Gastroesophageal sphincter (tissue), 4 donors: ENCODE measurements at places on chromosomes 3 and 15. TPM values are rescaled to one million over a fixed set of nuclear protein-coding genes. Genes with fewer than 3 reads are reported as not detected.

The LRRC2 gene
- total RNA-seq, result 1.1 TPM

The C3orf85 gene
- total RNA-seq, result not detected

The TPRG1 gene
- total RNA-seq, result 2.1 TPM

The ALPK3 gene
- total RNA-seq, result 23.1 TPM

The CMTM7 gene
- total RNA-seq, result 2.9 TPM

The CD276 gene
- total RNA-seq, result 58.9 TPM

The PROK2 gene
- total RNA-seq, result not detected

The HTR3E gene
- not detected for total RNA-seq

The MAGEL2 gene
- 0.15 TPM for total RNA-seq

The AADACL2 gene
- total RNA-seq, result not detected

The DUOX1 gene
- 0.08 TPM for total RNA-seq

The ACP3 gene
- total RNA-seq, result 2.7 TPM

The RAB6B gene
- 5.0 TPM for total RNA-seq

The OR5H15 gene
- total RNA-seq, result not detected

The HAPLN3 gene
- 3.0 TPM for total RNA-seq

The CLRN1 gene
- not detected for total RNA-seq

The CDCP1 gene
- total RNA-seq, result 4.2 TPM

The SETD2 gene
- 62.2 TPM for total RNA-seq

The OR5K2 gene
- not detected for total RNA-seq

The AP3B2 gene
- 2.2 TPM for total RNA-seq

The GDPGP1 gene
- 8.5 TPM for total RNA-seq

The MME gene
- 5.2 TPM for total RNA-seq

The C2CD4A gene
- total RNA-seq, result 0.12 TPM

The GOLGA8G gene
- not detected for total RNA-seq

The CIB2 gene
- 7.1 TPM for total RNA-seq

The PPARG gene
- 6.9 TPM for total RNA-seq

The IGDCC3 gene
- 0.13 TPM for total RNA-seq

The CADM2 gene
- total RNA-seq, result 9.1 TPM

The LYZL4 gene
- total RNA-seq, result not detected

The NLGN1 gene
- 13.4 TPM for total RNA-seq

The INSYN1 gene
- total RNA-seq, result 30.2 TPM

The SLC9C1 gene
- total RNA-seq, result not detected

The PIERCE2 gene
- total RNA-seq, result 4.5 TPM

The FGF7 gene
- total RNA-seq, result 73.2 TPM

The MKRN2OS gene
- not detected for total RNA-seq

The ACKR2 gene
- total RNA-seq, result 7.9 TPM

The DAG1 gene
- 74.2 TPM for total RNA-seq

The ABI3BP gene
- 59.6 TPM for total RNA-seq

The FBXL22 gene
- total RNA-seq, result 68.9 TPM
